Astrocyte of the spinal cord (primary cell): ENCODE measurements at places on chromosomes 12 and 14.
A peak's percentile ranks its signal among the peaks of the same experiment; 100 is the strongest.

- DNase-seq, result no peak
Observed at GRCh38 chr14:65243766-65244442, 141.6 kb upstream of the MAX start.

DNA sequence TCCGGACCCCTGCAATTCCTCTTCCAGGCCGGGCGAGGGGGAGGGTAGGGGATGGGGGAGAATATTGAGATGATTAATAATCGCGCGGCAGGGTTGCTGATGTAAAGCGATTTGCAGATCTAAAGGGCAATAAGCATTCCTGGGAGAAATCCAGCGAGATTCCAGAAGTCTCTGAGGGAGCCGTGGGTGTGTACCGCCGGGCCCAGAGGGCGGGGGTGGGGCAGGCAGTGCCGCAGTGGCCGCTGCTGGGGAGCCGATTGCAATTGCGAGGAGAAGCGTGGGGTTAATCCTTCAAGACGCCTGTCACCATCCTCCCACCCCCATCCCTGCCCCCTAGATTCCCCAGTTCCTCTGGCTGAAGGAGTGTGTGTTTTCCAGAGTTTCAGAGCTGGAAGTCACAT is 16.4 kb downstream of the FOS start:
- peak; percentile 76 for DNase-seq

GRCh38 chr14:20719777-20720176 is 25.9 kb upstream of the EDDM3A start:
- no peak for DNase-seq

DNA sequence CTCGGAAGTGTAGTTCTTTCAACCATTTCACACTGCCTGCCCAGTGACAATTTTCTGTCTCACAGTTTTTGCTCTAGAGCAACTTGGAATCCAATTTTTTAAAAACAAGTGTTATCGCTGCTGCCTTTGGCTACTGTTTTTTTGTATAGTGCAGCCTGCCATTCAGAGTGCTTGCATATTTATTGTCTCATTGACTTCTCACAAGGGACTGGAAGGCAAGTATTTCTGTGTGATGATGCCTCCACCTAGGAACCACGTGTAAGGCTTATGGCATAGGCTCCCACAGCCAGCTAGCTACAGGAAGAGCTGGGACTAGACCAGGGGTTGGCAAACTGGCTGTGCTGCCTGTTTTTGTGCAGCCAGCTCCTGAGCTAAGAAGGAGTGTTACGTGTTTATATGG is 903 bp downstream of the PARPBP start:
- DNase-seq, result peak; percentile 18

DNA sequence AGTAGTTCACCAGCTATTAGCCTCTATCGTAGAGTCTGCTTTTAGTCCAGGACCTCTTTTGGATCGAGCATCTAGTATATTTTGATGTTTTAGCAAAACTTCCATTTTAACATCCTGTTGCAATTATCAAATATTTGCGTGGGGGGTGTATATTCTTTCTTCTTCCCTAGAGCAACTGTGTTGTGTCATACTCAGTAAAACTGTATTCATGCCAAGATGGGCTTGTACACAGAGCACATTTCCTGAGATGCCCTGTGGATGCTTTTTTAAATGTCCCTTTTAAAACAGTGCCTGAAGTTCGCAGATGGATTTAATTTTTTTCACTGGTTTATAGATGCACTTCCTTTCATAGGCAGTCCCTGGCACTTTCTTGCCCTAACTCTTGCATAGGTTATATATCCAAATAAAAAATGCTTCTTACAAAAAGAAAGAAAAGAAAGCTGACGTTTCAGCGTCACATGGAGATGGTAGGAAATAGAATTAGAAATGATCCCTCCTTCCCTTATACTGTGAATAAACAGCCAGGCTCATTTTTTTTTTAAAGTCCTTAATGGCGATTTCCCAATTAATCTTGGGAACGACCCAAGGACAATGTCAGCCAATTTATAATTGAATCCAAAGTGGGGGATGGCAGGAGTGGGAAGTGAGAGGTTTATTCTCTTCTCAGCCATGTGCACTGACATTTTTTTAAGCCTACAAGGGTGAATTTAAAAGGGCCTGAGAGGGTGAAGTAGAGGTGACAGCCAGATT is 247.0 kb downstream of the SLC41A2 start:
- DNase-seq, result peak; percentile 60

GRCh38 chr12:124442281-124442680 is 125.1 kb downstream of the NCOR2 start:
- no peak for DNase-seq

GRCh38 chr14:32226056-32226455 is 23.0 kb upstream of the RNU6-8 start:
- DNase-seq, result peak; percentile 20

DNA sequence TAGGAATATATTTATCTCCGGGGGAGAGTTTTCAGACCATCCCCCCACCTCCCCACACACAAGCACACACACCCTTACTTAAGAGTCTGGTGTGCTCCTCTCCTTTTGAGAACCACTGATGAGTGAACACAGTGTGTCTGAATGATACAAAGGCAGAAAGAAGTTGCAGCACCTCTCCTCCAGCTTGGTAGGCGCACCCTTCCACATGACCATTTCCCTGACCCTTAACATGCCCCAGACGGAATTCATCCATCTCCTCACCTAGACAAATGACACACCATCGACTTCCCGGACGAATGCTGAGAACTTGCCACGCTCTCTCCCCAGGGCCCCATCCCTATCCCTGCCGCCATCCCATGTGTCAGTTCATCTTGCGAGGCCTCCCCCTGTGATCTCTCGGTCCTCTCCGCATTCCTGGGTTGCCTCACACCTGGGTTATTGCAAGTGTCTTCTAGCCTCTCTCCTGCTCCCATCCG is 3.9 kb downstream of the TNFRSF1A start:
- DNase-seq, result no peak

DNA sequence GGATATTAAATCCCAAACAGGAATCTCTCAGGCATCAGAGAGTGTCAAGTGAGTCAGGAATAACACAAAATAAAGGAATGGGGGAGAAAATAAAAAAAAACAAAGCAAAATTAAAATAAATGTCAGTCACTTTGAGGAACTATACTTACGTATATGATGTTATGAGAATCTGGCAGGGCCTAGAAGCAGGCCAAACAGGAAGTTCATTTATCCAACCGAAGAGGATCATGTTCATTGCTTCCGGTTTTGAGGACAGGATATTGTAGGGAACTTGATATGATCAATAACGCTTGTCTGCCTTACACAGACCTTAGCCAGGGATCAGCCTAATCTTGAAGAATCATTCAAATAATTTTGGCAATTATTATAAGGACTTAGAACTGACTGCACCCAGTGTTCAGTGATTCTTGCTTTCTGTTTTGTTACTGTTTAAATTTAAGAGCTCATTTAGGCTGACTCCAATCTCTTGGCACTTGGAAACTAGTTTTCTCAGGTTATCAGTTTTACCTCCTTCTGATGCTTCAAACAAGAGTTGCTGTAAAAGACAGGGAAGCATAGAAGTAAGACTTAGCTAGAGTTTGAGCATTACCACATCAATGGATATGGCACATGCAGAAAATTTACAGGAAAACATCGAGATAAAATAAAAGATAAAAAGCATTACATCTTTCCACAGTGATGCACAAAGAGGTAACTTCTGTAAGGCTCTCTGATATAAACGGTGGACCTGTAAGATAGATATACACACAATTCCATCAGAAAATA is 53.4 kb downstream of the ZFC3H1 start:
- DNase-seq, result no peak

DNA sequence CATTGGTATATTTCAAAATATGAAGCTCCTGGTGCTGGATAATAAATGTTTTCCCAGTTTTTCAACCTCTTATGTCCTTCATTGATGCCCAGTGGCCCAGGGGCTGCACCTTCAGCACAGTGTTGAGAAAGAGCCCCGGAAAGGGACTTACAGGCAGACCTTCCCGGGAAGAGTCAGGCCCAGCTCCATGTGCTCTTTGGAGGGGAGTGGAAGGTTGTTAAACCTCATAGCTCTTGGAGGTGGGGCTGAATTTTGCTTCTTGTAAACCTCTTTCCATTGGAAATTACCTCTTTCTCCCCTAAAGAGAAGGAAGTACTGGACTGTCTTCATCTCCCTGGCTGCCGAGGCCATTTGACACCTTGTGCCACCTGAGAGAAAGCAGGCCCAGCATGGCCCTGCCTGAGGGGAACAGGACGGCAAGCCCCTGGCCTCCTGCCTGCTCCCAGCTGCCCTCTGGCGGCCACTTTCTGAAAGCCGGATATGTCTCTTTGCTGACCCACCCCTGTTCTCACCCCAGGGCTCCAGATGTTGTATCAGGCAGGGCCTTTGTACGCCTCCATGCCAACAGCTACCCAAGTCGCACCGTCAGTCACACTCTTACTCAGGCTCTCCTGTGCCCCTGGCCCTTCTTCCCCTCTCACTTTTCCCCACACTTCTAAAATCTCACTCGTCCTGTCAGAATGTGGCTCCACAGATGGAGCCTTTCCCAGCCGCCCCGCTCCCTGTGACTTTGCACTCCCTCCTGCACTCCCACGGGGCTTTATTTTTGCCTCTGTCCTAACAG is 43.0 kb downstream of the EVL start:
- peak; percentile 59 for DNase-seq

DNA sequence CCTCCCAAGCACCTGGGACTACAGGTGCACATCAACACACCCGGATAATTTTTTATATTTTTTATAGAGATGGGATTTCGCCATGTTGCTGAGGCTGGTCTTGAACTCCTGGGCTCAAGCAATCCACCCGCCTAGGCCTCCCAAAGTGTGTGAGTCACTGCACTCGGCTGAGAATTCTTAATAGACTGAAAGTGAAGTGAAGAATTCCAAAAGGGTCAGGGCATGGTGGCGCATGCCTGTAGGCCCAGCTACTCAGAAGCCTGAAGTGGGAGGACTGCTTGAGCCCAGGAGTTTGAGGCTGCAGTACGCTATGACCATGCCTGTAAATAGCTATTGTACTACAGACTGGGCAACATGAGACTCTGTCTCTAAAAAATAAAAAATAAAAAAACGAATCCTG is 43.7 kb downstream of the TCHP start:
- no peak for DNase-seq

- DNase-seq, result peak; percentile 5
Observed at GRCh38 chr12:71216725-71217579, 59.2 kb upstream of the TSPAN8 start.

DNA sequence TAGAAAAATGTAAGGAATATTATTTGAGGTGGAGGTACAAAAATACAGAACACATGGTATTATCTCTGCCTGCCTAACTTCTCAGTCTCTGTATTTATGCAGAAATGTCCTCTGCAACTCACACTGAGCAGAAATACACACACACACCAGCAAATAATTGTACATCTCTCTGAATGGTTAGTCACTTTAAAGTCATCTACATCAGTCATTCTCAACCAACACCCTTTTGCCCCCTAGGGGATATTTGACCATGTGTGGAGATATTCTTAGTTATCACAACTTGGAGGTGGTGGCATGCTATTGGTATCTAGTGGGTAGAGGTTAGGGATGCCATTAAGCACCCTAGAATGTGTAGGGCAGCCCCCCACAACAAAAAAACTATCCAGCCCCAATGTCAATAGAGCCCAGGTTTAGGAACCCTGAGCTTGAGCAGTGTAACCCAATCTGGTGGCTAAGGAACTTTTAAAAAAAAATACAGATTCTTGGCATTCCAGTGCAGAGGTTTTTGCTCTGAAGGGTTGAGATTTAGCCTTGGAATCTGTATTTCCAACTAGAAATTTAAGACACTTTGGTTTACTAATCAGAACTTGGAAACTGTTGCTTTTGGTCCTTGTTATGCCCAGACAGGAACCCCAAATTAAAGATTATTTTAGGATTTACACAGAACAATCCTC is 183.8 kb downstream of the TBX5 start:
- no peak for DNase-seq

DNA sequence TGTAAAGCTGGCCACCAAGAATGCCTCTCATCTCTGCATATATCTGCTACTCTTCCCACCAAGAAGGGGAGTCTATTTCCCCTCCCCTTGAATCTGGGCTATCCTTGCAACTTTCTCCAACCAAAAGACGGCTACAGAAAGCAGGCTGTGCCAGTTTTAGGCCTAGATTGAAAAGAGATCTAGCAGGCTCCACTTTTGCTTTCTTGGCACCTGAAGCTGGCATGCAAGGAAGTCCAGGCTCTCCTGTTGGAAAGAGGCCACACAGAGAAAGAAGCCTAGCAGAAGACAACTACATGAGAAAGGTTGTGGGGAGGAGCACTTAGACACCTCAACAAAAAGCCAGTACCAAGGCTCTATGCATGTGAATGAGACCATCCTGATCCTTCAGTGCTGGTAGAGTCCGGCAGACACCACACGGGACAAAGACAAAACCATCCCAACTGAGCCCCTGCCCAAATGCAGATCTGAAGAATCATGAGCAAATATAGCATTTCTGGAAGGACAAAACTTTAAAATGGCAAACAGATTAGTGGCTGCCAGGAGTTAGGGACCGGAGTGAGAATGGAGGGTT is 68.0 kb downstream of the SPPL3 start:
- no peak for DNase-seq

DNA sequence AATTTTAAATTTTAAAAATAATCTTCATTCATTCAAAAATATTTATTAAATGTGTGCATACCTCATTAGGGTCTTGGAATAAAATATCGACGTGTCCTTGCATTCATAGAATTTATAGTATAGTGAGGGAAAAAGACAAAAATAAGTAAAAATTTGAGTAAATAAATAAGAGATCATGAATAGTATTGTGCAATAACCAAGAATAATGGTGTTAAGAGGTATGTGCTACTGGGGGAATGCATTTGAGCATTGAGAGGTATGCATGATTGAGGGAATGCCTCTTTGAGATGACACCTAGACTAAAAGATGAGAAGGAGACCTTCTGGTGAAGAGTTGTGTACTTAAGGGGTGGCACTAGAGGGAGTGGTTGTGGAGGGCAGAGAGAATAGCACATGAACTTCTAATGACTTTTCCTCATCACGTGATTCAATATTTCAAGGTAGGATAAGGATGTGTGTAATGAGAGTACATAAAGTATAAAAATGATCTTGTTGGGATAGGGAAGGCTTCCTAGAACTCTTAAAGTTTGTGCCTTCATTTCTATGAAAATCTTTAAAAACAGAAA is 18.8 kb upstream of the CATSPERB start:
- DNase-seq, result no peak

DNA sequence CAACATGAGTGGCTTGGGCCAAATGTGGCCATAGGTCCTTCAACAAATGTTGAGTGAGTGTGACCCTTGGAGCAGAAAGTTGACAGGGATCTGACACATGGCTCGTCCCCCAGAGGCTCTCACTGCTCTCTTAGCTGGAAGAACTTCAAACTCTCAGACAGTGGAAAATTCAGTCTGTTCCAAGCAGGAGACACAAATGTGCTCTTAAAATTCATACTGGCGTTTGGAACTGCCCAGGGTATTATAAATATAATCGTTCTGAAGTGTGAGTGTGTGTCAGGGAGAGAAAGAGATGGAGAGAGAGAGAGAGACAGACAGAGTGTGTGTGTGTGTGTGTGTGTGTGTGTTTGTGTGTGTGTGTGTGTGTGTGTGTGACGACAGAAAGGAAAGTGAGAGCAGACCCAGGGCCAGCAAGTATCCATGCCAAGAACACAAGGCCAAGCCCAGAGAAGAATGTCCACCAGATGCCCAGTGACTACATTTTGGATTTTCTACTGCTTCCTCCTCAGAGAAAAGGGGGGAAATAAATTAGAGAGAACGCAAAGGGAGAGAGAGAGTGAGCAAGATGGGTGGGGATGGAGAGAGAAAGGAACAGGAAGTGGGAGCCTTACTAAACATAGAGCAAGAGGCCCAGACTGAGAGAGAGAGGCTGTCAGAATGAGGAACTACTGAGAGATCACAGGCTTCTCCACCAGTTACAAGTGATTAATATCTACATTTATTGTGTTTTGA is 193.6 kb upstream of the NUDT4 start:
- no peak for DNase-seq
